Activated CD4-positive, alpha-beta T cell treated with anti-CD3 and anti-CD28 coated beads for 24 hours (primary cell): ENCODE measurements at places on chromosomes 2 and 18.

DNA sequence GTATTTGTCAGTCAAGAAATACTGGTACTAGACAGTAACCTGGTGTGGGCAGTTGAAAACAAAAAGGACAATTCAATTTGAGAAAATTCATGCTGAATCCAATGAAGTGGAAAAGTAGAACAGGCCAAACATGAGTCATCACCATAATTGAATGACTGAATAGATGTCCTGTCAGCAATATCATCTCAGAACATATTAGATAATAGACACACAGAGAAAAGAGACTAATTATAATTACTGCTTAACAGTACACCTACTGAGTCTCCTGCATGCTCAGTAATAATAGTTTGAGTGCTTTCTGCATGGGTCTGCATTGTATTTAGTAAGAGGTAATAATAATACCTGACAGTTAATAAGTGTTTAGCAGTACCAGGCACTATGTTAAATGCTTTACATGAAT is 138.6 kb upstream of the ZC3H15 start:
- DNase-seq = no peak

- no peak for DNase-seq
These were observed 127.8 kb downstream of the MBP start for GRCh38 chr18:77004555-77005380.

GRCh38 chr2:69279931-69280681 is 106.9 kb downstream of the GFPT1 start:
- DNase-seq = no peak

DNA sequence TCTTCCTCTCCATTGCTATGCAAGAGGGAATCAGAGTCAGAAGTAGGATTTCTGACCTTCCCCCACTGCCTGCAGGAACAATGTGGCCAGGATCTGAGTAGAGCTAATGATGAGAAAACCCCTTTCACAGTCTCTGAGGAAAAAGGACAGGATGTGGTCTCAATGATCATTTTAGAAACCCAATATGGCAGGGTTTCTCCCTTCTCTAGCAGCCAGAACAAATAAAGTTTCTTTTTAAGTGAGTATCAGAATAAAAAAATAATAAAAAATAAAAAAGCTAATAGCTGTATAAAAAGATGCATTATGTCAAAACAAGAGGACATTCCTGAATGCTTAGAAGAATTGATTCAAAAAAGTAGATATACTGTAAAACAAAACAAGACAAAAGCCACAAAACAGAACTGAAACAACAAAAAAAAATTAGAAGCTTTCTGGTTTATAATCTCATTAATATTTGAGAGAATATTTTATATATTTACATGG is 1124.9 kb upstream of the ZEB2 start:
- no peak for DNase-seq

- DNase-seq = no peak
These were observed 2033.7 kb upstream of the CELF4 start for GRCh38 chr18:39599251-39599650.

DNA sequence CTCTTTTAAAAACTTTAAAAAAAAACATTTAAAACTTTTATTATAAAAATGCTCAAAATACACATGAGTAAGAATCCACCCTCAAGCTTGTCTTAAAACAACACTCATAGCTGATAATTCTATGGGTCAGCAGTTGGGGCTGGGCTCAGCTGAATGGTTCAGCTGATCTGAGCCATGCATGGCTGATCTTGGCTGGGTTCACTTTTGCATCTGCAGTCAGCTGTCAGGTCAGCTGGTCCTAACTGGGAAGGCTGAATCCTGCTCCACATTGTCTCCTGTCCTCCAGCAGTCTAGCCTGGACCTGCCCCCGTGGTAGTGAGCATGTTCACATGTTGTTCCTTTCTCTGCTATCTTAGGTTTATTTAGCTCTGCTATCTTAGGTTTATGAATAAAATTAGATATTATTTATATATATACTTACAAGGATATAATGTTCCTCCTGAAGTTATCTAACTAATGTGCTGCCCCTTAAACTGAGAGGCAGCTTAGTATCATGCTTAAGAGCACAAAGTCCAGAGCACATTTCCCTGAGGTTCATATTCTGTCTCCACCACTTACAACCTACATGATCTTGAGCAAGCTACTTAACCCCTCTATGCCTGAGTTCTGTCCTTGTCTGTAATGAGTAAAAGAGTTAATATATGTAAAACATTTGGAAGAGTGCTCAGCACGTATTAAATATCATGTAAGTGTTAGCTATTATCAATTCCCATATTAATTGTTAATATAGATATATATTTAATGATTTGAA is 309.4 kb downstream of the PTPRM start:
- no peak for DNase-seq

- no peak for DNase-seq
These were observed 217.9 kb upstream of the ITGA4 start for GRCh38 chr2:181239201-181239799.

GRCh38 chr2:209181984-209182383 is 241.9 kb upstream of the MAP2 start:
- no peak for DNase-seq

- DNase-seq = no peak
These were observed 366.2 kb upstream of the ID2 start for GRCh38 chr2:8315531-8316165.

DNA sequence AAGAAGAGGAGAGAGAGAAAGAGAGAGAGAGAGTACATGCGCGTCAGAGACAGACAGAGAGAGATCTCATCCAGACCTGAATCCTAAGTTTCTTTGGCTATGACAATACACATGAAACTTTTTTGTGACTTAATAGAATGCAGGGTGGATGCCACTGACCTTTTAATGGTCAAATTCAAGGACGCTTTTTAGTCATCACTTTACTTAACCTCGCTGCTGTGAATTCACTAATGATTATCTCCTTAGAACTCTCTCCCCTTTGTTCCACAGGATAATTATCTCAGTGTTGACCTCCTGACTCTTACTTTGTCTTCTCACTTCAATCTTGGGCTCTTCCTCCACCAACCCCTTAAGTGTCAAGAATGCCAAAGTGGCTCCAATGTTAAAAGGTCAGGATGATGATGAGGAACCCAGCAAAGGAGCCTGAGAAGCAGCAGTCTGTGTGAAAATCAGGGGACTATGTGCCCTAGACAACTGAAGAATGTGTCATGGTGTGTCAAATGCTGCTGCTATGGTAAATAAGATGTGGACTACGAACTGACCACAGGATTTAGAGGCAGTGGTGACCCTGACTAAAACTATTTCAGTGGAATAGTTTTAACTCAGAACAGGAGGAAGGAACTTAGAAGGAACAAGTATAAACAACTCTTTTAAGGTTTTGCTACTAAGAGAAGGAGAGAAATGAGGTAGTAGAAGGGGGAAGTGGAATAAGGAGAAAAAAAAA is 382.1 kb downstream of the ZEB2 start:
- no peak for DNase-seq

DNA sequence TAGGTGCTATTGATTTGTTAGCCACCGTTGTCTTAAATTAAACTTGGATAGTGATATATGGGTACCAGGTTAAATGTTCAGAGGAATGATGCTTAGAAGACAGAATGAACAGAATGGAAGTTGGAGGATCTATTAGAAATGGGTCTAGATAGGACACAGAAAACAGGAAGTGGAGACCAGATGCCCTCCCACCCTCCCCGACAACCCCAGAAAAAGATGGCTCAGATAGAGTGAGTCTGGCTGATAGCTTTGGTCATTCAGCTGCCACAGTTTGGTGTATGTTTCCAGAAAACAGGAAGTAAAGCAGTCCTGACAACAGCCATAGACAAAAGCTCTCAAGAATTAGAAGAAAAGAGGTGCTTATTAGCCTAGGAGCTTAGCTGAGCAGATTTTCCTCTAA is 71.5 kb upstream of the DSG1 start:
- DNase-seq = no peak
